ENCODE measurements at places on chromosomes 12 and 14.

GRCh38 chr14:29148221-29148620 is 381.6 kb downstream of the FOXG1 start:
- no peak for DNase-seq

GRCh38 chr12:49296034-49296835 is 1.3 kb downstream of the PRPH start:
- no peak for DNase-seq

GRCh38 chr14:65594153-65594881 is 181.8 kb downstream of the FUT8 start:
- DNase-seq = no peak

- no peak for DNase-seq
These were observed 40.5 kb downstream of the RESF1 start for GRCh38 chr12:31999692-32000091.

DNA sequence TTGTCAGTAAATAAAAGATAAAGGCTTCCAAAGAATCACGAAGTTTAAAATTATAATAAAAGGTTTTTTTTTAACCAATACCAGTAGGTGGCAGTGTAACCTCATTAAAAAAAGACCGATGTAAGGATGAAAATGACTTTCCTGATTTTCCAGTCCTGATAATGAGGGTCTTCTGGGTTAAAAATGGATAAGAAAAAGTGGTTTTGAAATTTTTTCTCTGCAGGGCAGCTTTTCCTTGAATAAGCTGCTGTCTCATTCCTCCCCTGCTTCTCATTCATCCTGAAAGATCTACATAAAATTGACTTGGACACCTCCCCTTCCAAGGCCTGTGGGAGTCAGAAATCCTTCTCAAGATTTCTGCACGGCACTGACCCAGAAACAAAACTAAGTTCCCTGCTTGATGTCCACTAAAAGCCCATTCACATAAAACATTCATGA is 58.9 kb upstream of the FBXO33 start:
- DNase-seq = no peak

GRCh38 chr14:76780058-76780345 is 18.7 kb downstream of the VASH1 start:
- no peak for DNase-seq

- no peak for DNase-seq
These were observed 15.0 kb upstream of the NT5DC3 start for GRCh38 chr12:103855896-103856657.

- no peak for DNase-seq
These were observed 71.6 kb downstream of the ERGIC2 start for GRCh38 chr12:29309320-29309902.

DNA sequence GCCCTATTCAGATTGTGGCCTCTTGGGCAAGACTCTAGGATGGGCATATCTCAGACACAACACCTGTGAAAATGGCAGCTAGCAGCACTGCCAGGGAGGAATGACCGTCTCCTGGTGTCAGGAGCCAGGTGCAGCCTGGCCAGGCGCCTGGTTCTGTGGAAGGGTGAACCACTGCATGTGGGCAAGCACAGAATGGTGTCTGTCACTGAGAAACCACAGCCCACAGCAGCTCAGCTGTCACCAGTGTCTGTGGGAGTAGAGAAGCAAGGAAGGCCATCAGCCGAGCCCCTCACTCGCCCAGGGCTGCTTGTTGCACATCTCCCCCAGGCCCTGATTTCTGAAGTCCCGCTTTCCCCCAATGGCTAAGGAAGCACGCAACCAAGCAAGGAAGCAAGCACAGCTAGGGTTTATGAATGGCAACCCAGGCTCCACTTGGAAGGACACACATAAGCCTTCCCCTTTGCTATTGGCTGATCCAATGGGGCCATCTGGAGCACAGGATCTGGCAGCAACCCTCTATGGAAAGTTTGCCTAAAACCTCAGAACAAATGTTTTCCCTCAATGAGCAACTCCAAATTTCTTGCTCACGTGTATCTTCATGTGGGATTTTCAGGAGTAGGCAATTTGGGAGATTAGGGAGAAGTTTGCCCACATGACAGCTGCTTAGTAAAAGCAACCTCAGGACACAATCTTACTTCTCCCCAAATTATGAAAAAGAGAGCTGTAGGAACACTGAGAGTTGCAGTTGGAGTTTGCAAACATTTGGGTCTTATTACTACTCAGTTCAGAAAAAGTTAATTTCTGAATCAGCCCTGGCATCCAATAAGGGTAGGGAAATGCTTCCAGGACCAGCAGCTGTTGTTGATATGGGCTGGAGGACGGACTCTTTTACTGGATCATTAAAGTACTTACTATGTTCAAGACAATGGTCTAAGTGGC is 44.7 kb downstream of the GPHB5 start:
- DNase-seq = no peak

DNA sequence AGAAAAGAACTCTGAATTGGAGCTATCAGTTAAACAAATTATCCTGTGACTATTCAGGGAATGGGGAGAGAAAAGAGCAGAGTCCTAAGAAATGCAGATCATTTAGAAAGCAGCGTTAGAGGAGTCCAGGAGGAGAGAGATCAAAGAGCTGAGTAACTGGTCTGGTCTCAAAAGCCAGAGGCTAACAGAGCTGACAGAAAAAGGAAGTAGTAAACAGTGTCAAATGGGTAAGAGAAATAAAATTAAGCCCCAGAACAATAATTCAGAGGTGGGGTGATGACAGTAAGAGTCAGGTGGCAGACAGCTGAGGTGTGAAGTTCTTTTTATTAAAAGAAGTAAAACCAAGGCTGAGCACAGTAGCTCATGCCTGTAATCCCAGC is 19.3 kb downstream of the GXYLT1 start:
- no peak for DNase-seq

- no peak for DNase-seq
These were observed 14.9 kb upstream of the SCFD1 start for GRCh38 chr14:30607156-30607780.

DNA sequence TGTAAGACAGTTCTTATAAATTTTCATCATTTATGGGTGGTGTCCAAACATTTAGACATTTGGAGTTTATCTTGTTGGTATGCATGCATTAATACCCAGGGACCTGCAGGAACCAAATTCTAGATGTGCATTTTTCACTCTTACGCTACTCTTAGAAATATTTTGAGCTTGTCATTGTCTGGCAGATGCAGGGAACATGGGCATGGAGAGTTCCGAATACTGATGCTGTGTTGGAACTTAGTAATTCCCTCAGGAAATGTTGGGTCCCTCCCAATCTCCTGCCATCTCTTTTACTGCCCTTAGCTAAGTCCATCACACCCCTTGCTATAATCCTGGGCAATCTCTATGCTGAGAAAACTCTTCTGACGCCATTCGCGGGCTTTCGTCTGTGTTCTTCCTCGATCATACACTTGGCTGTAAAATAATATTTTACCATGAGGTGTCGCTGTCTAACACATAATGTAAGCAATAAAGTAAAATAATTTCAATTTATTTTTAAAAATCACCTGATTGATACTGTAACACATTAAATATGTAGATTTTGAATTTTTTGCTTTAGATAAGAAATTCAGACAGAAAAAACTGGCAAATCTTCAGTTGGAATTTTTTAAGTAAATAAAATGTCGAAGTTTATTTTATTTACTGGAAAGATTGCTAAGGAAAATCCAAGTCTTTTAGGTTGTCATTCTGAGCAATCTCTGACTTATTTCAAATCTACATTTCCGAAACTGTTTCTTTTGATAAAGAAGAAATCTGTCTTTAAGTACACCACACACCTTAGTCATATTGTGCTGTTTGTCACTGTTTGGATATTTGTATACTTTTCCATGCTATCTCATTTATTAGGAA is 304.1 kb upstream of the SSTR1 start:
- no peak for DNase-seq

DNA sequence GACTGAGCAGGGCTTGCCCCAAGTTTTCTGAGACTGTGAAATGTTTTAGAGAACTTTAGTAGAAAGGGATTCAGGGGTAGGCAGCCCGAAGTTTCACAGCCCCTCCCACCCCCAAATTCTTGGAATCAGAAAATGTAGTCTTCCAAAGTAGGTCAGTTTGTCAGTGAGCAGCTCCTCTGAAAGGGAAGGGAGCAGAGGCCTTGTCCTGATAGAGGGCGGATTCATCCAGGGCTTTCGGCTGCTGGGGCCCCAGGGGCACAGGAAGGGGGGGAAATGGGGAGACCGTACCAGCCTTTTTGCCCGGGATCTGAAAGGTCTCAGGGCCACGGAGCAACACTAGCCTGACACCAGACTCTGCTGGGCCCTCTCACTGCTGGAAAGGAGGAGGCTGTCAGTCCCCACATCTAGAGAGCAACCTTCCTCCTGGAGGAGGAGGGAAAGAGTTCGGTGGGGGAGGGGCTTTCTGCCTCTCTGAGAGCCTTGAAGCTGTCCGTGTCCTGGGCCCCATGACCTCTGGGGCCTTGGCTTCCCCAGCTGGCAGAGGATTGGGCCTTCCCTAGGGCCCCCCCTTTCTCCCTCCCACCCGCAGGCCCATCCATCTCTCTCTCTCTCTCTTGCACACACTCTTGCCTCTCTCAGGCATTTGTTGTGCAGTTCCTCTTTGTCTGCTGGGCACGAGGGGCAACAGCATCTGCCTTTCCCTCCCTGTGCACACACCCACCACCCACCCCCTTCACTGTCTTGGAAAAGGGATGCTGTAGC is at the start of gene IKZF4:
Gene IKZF4 (plus strand): TSS at position 621 of the 762 bp plus-strand sequence. CDS start 451 bp downstream, outside the sequence.
- DNase-seq = no peak

GRCh38 chr12:8816448-8817050 is 5.9 kb upstream of the A2ML1 start:
- DNase-seq = no peak

DNA sequence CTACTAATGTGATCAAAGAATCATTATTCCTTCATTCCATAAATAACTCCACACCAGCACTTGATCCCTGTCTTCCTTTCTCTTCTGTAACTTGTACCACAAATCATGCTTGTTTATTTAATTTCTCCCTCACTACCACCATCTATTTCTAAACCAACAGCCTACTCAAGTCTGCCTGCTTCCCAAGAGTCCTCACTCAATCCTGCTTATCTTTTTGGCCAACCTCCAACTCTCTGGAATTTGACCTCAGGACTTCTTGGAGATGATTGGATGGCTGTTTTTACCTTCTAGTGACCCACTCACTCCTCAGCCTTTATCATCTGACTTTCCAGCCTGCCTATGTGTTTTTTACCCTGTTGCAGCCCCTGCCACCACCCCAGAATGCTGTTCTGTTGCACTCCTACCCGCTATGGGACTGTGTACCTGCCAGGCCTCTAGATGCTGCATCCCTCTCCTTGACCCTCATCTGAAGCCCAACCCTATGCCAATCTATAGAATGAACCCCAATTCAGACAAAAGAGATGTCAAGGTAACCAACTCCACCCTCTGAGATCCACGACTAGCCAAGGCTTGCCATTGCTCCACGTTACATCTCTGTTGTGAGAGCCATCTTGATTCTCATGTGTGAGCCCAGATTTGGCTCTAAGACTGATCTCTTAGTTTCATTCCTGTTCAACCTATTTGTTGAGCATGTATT is 150.2 kb upstream of the PLEKHG7 start:
- no peak for DNase-seq

- no peak for DNase-seq
These were observed 128.3 kb upstream of the PRMT8 start for GRCh38 chr12:3362737-3363136.

- DNase-seq = no peak
These were observed 26.5 kb downstream of the TCTN1 start for GRCh38 chr12:110640275-110641025.

GRCh38 chr12:57523706-57524614 is 1.3 kb downstream of the MBD6 start:
- no peak for DNase-seq

GRCh38 chr12:80472911-80473500 is 29.0 kb downstream of the PTPRQ start:
- no peak for DNase-seq

GRCh38 chr12:90100579-90100978 is 391.9 kb upstream of the ATP2B1 start:
- no peak for DNase-seq

- DNase-seq = no peak
These were observed 381.6 kb downstream of the VRK1 start for GRCh38 chr14:97178781-97179180.

GRCh38 chr14:52363961-52364360 is 49.8 kb downstream of the PTGER2 start:
- DNase-seq = no peak

- no peak for DNase-seq
These were observed 1.8 kb upstream of the AQP5 start for GRCh38 chr12:49959685-49960473.

Measured in NK-92 treated with Interleukin-12 subunit alpha and Interleukin-12 subunit beta, amount 100 ng/mL, for 24 hours (cell line).